ENCODE measurements at places on chromosomes 3 and 15. TPM values are rescaled to one million over a fixed set of nuclear protein-coding genes. Genes with fewer than 3 reads are reported as not detected.
A peak's percentile ranks its signal among the peaks of the same experiment; 100 is the strongest.

DNA sequence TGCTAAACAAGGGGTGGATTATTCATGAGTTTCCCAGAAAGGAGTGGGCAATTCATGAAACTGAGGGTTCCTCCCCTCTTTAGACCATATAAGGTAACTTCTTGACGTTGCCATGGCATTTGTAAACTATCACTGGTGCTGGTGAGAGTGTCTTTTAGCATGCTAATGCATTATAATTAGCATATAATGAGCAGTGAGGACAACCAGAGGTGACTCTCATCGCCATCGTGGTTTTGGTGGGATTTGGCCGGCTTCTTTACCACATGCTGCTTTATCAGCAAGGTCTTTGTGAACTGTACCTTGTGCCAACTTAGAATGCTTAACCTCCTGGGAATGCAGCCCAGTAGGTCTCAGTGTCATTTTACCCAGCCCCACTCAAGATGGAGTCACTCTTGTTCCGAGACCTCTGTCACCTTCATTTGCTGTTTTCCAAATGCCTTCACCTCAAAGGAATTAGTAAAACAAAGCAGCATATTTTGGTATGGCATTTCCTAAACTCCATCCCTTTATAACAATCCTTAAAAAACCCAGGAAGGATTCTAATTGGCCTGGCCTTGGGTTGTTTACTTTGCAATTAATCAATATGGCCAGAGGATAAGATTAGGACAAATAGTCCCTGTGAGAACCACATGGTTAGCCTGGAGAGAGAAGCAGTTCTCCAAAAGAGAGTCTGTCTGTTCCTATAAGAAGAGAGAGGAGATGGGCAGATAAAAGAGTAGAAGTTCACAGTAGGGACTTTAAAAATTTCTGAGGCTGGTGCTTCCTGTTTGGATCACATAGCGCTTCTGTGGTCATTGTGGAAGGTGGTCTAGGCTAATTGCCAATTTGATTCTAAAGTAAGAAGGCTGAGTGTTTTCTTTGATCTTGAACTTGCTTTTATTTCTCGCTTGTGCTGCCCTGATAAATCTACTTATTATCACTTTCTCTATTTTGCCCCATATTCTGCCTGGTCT, 155.2 kb upstream of the EOMES start:
- H3K27ac ChIP-seq: no peak overlapping the region
- H3K27me3 ChIP-seq: no peaks in the 10 kb centered on the region
- H3K4me3 ChIP-seq: no peak overlapping the region
- no peaks in the 10 kb centered on the region for H3K36me3 ChIP-seq

GRCh38 chr3:4261406-4261805, 41.8 kb upstream of the SETMAR start:
- H3K36me3 ChIP-seq: no peaks in the 10 kb centered on the region
- no peak for DNase-seq
- H3K27ac ChIP-seq: no peak overlapping the region

DNA sequence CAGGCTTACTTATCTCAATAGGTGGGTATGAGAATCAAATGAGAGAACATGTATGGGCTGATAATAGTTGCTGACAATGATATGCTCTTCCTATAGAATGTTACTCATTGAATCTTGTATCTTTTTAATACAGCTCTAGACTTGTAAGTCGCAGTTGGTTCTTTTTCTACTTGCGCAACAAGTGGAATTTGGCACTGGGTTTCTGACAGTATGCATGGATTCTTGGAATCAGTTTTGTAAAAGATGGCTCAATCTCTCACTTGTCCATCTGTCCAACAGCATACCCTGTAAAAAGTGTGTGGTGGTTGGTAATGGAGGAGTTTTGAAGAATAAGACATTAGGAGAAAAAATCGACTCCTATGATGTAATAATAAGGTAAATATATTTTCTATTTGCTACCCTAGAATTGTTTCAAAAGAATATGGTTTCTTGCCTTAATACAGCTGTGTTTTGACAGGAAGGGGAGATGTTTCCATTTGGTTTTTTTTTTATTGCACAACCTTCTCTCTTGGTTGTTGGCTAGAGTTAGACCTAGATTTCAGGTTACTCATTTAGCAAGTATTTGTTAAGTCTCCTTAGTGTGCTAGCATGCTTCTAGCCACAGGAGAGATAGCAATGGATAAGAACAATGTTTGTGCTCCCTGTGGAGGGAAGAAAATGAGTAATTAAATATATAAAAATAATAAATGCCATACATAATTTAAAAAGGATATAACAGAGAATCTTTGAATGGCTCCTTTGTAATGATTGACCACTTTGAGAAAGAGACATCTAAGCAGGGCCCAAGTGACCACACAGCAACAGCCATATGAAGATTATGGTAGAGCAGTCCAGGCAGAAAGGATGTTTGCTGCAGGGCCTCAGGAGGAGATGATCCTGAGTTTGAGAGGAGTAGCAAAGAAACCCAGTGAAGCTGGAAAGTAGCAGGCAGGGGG, 21.8 kb downstream of the ST3GAL6 start:
- no peaks in the 10 kb centered on the region for H3K27me3 ChIP-seq
- no peak for DNase-seq
- H3K4me1 ChIP-seq: peaks cover 26% of the 10 kb centered on the region
- no peaks in the 10 kb centered on the region for H3K36me3 ChIP-seq

GRCh38 chr3:130688015-130688688, 58.5 kb downstream of the PIK3R4 start:
- no peak for DNase-seq
- H3K27me3 ChIP-seq: no peaks in the 10 kb centered on the region
- H3K4me1 ChIP-seq: no peaks in the 10 kb centered on the region
- no peak overlapping the region for H3K4me3 ChIP-seq
- H3K27ac ChIP-seq: no peak overlapping the region

GRCh38 chr3:38579551-38580449, 69.7 kb downstream of the SCN5A start:
- no peak overlapping the region for H3K27ac ChIP-seq
- H3K27me3 ChIP-seq: no peaks in the 10 kb centered on the region
- H3K4me3 ChIP-seq: no peak overlapping the region

Gene C2CD4B
- polyA plus RNA-seq: 6.1 TPM

DNA sequence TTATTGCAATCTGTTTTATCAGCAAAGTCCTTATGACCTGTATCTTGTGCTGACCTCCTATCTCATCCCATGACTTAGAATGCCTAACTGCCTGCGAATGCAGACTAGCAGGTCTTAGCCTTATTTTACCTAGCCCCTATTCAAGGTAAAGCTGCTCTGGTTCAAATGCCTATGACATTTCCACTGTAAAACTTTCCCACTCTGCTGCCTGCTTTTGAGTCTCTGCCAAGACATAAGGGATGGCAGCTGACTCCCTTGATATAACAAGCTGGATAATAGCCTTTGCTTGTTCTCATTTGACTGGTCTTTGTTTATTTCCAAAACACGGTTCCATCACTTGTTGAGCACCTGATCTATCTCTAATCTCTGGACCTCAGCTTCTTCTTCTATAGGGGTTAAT, 131.9 kb upstream of the STRIT1 start:
- H3K4me1 ChIP-seq: no peaks in the 10 kb centered on the region
- DNase-seq: no peak
- H3K27me3 ChIP-seq: no peaks in the 10 kb centered on the region

- no peak for DNase-seq
- H3K4me3 ChIP-seq: no peak overlapping the region
- H3K4me1 ChIP-seq: no peaks in the 10 kb centered on the region
- no peaks in the 10 kb centered on the region for H3K27me3 ChIP-seq
These were observed 35.6 kb upstream of the FAM107A start for GRCh38 chr3:58612830-58613229.

- H3K27me3 ChIP-seq: no peaks in the 10 kb centered on the region
- no peak for DNase-seq
- no peak overlapping the region for H3K27ac ChIP-seq
- no peaks in the 10 kb centered on the region for H3K36me3 ChIP-seq
- H3K4me3 ChIP-seq: no peak overlapping the region
- H3K4me1 ChIP-seq: no peaks in the 10 kb centered on the region
These were observed 208.8 kb downstream of the CADM2 start for GRCh38 chr3:85167576-85167975.

DNA sequence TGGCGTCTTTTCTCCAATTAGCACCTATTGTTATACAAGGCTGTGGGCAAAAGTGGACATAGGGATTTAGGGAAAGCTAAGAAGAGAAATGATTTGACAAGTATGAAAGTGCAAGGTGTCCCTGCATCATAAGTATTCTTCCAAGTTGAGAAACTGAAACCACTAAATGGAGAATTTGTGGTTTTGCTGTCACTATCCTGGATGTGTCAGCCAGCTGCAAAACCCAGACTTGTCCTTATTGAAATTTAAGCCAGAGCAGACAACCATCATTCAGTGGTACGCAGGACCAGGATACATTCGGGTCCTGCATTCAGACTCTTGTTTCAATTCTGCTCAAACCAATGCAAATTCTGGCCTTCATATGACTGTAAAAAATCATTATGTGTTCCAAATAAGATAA, 384.8 kb upstream of the TGFBR2 start:
- no peak overlapping the region for H3K4me3 ChIP-seq
- H3K36me3 ChIP-seq: no peaks in the 10 kb centered on the region
- H3K4me1 ChIP-seq: no peaks in the 10 kb centered on the region

Gene SLC27A2
- polyA plus RNA-seq: 1.6 TPM

Gene IQCF5
- polyA plus RNA-seq: not detected

Gene CLRN1
- polyA plus RNA-seq: not detected

Gene TGM5
- not detected for polyA plus RNA-seq

Gene MESP1
- 1.2 TPM for polyA plus RNA-seq

Gene RTP3
- not detected for polyA plus RNA-seq

GRCh38 chr15:78976691-78977090, 31.8 kb upstream of the CTSH start:
- H3K36me3 ChIP-seq: no peaks in the 10 kb centered on the region
- no peaks in the 10 kb centered on the region for H3K27me3 ChIP-seq
- peaks cover 5% of the 10 kb centered on the region for H3K4me1 ChIP-seq
- no peak for DNase-seq

DNA sequence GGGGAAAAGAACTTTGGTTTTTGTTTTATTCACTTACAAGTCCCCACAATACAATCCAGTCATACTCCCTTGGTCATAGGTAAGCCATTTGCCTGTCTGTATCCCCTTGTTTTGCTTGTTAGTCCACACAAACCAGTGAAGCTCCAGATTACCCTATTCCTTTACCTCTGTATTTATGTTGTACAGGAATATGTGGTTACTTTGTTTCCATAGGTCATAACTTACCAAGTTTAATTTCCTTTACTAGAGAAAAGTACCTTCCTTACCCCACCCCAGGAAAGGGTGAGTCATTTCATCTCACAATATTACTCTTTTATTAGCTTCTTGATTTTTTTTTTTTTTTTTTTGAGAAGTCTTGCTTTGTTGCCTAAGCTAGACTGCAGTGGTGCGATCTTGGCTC, 113.4 kb upstream of the LRRFIP2 start:
- no peak overlapping the region for H3K27ac ChIP-seq
- no peaks in the 10 kb centered on the region for H3K4me1 ChIP-seq
- H3K27me3 ChIP-seq: no peaks in the 10 kb centered on the region
- no peak overlapping the region for H3K4me3 ChIP-seq
- no peak for DNase-seq
- peaks cover 83% of the 10 kb centered on the region for H3K36me3 ChIP-seq

- H3K27me3 ChIP-seq: no peaks in the 10 kb centered on the region
- peak overlapping the region; percentile 97 for H3K27ac ChIP-seq
- no peaks in the 10 kb centered on the region for H3K36me3 ChIP-seq
- peaks cover 32% of the 10 kb centered on the region for H3K4me1 ChIP-seq
These were observed 730 bp downstream of the HIGD1A start for GRCh38 chr3:42803414-42804105.

Gene LDHAL6B
- polyA plus RNA-seq: not detected

DNA sequence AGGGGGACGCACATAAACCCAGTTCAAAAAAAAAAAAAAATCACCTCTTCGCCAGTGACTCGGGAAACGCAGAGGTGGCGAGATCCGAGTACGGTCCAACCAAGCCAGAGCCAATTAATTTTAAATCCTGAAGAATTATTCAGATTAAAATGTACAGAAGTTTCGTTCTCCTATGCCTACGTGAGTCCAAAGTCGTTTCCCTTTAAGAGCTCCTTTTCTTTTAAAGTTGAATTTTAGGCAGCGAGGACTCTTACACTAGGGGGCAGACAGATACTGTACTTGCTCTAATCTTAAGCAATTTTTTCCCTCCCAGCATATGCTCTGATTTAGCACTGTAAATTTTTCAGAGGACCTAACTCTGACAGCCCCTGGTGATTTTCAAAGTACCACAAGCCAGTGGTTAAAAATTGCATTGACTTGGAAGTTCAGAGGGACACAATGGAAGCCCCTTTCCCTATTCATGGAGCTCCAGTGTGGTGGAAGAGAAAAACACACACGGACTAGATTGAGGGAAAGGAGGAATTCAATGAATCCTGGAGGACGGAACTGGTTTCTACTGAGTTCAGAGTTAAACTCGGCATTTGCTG, 3.3 kb upstream of the NR2F2 start:
- peak overlapping the region; percentile 98 for H3K27ac ChIP-seq
- peaks cover 16% of the 10 kb centered on the region for H3K4me1 ChIP-seq
- peaks cover 11% of the 10 kb centered on the region for H3K36me3 ChIP-seq
- no peaks in the 10 kb centered on the region for H3K27me3 ChIP-seq
- peak; percentile 93 for DNase-seq

DNA sequence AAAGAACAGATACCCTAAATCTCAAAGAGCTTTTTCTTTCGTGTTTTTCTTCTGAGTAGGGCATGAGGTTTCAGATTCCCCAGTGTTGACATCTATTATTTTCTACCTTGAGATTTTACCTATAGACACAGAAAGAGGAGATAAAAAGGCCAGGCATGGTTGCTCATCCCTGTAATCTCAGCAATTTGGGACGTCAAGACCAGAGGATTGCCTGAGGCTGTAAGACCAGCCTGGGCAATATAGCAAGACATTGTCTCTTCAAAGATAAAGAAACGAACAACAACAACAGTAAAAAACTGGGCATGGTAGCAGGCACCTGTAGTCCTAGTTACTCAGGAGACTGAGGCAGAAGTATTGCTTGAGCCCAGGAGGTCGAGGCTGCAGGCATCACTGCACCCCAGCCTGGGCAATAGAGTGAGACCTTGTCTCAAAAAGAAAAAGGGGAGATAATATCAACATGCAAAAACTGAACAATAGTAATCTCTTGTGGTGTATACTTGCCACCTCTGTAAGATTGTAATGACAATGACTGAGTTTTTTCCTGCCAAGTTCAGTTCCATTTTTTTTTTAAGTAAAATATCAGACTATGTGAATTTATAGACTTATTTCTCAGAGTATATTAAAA, 71.3 kb downstream of the MBNL1 start:
- peaks cover 13% of the 10 kb centered on the region for H3K36me3 ChIP-seq
- no peak for DNase-seq
- H3K27me3 ChIP-seq: no peaks in the 10 kb centered on the region
- H3K27ac ChIP-seq: no peak overlapping the region

- H3K27ac ChIP-seq: no peak overlapping the region
- no peak overlapping the region for H3K4me3 ChIP-seq
- H3K36me3 ChIP-seq: peaks cover 29% of the 10 kb centered on the region
These were observed 4.3 kb downstream of the LRRFIP2 start for GRCh38 chr3:37170060-37170459.

Gene LSMEM2
- polyA plus RNA-seq: 0.58 TPM

Gene CMTM7
- 5.7 TPM for polyA plus RNA-seq
